ENCODE measurements at places on chromosomes 2 and 18.
A peak's percentile ranks its signal among the peaks of the same experiment; 100 is the strongest.

DNA sequence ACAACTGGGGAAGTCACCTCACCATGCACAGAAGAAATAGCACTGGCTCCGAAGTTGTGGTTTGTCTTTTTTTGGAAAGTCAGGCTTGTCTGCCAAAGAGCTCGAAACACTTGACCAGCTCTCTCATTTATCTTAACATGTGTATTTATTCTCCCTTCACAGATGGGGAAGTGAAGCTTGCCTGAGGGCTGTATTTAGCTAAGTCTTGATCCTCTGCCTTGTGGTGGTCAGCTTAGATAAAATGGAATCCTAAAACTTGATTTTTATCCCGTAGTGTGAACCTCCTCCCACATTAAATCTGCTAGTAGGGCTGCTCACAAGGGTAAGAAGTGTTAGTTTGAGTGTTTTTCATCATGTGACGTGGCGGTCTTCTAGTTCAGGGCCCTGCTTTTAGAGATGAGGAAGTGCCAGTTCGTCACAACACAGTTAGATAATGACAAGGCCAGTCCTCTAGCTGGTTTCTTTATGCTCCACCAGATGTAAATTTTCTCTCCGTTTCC lies 89.7 kb downstream of the TMEM247 start:
- DNase-seq = no peak

GRCh38 chr18:5746844-5747243 lies 148.5 kb downstream of the TMEM200C start:
- no peak for DNase-seq

- no peak for DNase-seq
Observed at GRCh38 chr2:30331869-30332268, 100.5 kb downstream of the LBH start.

DNA sequence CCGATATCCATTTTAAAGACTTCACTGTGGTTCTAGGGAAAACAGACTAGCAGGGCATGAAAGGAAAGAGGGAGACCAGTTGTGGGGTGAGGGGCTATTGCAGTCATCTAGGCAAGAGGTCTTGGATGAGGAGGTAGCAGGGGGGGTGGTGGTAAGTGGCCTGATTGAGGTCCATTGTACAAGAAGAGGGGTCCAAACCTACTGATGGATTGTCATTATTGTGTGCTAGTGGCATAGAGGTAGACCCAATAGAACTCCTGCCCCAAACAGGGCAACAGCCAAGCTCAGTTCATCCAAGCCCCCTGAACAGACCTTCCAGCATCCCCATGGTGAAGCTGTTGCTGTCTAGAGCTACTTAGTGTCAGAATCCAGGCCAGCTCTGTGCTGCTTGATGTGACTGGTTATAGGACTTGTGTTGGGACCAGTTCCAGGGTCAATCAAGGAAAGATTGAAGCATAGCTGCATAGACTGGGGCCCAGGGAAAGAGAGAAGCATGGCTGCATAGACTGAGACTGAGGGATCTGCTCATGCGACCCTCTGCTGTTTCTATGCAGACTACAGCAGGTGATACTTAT lies 7.0 kb downstream of the ASAP2 start:
- DNase-seq = no peak

GRCh38 chr2:53998834-53999233 lies 28.0 kb upstream of the PSME4 start:
- no peak for DNase-seq

DNA sequence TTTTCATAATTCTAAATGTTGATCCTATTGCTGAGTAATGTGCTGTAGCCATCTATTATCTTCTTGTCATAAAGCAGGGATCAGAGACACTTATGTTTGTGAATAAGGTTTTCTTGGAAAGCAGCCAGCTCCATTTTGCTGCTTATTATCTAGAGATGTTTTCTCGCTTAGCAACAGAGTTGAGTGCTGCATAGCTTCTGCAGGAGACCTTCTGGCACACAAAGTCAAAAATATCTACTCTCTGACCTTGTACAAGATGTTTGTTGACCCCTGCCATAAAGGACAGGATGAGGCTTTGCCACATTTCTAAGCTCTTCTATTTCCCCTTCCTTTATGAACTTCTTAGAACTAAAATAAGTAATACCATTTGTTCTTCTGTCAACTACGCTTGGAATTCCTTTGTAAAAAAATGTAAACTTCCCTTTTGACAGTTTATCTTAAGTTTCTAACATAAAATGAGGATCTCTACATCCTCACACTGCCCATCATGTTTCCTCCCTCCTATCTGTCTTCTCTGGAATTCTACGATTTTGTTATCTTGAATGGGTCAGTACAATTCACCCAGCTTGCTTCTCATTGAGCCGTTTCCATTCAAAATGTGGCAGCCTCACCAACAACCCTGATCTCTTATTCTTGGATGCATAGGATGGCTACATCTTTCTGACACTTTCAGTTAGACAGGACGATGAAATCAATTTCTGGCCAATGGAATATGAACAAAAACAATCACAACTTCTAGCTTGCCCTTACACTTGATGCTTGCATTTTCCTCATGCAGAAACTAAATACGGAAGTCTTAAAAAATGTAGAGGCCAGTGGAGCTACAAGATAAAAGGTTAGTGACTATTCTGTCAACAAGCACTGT lies 1377.0 kb downstream of the SUCLG1 start:
- DNase-seq = no peak

- peak; percentile 25 for DNase-seq
Observed at GRCh38 chr2:152200565-152201465, 25.3 kb upstream of the STAM2 start.

DNA sequence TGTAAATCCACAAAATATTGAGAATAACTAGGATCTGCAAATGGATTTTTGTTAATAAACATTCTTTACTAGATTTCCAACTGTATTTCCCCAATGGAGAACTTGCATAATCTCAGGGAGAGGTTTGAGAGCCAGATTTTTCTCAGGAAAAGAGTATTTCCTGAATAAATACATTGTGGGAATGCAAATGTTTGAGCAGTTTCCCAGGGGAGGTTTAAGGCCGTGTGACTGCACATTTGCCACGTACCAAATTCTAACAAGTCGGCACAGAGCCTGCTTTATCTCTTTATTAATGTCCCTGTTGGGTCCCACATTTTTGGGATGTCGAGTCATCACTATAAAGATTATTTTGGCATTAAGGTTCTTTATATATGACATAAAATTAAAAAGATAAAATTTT lies 27.0 kb downstream of the TFPI start:
- DNase-seq = no peak

DNA sequence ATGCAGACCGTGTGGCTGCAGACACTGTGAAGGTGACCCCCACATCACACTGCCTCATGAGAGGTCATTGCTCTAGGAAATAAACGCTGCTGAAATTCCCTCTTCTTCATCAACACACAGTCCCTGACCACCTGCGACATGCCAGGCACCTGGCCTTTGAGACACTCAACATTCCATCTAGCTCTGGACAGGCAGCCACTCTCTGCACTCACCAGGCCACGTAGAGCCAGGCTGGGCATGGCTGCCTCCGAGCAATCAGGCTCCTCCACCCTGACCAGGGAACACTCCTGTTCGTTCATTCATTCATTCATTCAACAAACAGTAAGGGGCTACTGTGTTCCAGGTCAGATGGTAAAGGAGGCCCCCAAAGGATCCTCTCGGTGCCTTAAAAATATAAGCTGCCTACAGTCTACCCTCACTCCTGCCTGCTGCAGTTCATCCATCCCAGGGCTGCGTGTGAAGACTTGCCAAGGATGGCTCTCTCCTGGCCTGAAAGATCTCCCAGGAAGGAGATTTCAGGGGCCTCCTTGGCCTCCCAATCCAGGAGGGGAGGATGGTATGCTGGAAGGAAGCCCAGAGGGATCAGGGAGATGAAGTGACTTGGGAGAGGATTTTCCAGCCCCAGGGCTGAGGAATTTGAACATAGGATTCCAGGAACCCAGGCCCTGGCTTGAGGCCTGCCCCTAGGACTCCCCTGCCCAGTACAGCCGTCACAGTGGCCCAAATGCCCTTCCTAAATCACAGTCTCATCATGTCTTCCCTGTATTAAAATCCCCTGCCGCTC lies 66.7 kb downstream of the TNS1 start:
- no peak for DNase-seq

GRCh38 chr2:43041173-43041591 lies 185.2 kb downstream of the ZFP36L2 start:
- no peak for DNase-seq

- DNase-seq = no peak
Observed at GRCh38 chr2:119477113-119477505, 45.5 kb downstream of the TMEM37 start.

DNA sequence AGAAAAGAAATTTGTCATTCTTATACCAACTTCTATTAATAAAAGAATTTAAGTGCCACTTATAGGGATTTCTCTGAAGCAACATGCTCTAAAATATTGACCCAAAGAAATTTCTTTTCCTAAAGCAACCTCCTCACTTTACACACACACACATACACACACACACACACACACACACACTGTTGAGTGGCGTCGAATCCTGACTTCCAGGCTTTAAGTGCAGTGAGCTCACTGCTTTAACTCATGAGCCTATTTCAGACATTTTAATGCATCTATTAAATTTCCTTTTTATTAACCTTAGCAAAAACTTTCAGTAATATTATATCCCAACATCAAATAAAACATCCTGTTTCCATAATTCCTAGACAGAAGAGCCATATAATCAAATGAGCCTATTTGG lies 229.1 kb upstream of the ACVR2A start:
- DNase-seq = no peak

GRCh38 chr18:65287652-65288051 lies 463.2 kb upstream of the CDH7 start:
- DNase-seq = no peak

- DNase-seq = no peak
Observed at GRCh38 chr2:54599914-54600313, 123.5 kb upstream of the EML6 start.

DNA sequence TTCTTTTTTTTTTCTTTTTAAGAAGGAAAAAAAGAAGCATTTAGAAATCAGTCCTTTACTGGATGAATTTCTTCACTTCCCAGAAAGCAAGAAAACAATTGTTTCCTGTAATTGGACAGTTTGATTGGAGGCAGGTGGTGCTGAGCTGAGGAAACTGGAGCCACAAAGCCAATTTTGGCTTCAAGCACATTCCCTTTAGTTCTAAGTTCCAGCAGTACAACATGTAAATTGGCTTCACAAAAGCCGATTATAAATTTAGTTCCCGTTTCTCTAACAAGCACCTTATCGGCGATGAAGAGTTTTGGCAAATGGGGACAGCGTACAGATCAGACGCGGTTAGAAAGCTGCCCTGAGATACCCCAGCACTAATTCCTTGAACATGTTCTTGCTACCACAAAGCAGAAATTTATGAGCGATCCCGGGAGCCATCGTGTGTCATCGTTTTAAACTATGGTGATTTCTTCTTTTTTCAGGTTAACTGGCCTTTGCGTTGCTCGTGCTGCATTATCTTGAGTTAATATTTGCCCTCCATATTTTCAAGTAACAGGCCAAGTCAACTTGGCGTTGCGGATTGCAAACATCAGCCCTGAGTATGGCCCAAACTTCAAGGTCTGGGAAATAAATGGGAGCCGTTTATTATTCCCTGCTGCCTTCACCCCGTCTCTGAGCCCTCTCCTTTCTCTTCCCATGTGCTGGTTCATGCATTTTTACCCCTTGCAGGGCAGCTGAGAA lies 190.4 kb upstream of the ID2 start:
- no peak for DNase-seq

- no peak for DNase-seq
Observed at GRCh38 chr2:152743002-152743401, 24.6 kb downstream of the ARL6IP6 start.

DNA sequence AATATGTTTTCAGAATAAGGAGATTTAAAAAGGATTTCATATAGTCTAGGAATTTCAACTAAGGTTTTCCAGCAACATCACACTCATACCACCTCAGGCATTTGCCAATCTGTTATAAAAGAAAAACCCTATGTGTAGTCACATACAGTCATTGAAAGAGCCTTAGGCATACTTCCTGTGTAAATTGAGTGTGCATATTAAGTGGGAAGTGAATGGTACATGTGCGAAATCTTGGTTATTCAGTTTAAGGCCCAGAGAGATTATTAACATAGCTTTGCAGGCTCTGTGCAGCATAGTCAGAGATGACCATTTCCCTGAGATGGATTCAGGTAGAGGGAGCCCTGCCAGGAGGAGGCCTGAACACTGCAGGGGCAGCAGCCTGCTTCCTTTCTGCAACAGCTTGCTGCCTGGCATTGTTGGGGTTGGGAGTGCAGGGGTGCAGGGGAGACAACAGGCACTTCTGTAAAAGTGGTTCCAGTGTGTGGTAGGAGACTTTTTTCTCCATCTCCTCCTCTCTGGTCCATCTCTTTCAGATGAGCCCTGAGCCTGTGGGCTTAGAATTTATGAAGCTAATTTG lies 100.1 kb upstream of the OSR1 start:
- DNase-seq = peak; percentile 14

DNA sequence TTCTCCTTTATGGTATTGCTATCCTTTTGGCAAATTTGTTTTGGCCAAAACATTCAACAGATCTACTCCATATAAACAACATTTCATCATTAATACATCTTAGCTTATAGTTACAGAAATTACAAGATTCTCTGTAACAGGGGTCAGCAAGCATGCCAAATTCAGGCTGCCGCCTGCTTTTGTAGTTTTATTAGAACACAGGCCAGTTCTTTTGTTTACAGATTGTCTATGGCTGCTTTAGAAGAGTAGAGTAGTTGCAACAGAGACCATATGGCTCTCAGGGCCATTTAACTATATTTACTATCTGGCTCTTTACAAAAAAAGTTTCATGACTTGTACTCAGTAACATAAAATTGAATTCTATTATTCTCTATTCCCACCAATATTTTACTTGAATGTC lies 53.9 kb downstream of the LNPK start:
- no peak for DNase-seq

Data from WTC11 (cell line).